ENCODE measurements at places on chromosomes 5 and 9. TPM values are rescaled to one million over a fixed set of nuclear protein-coding genes. Genes with fewer than 3 reads are reported as not detected.

DNA sequence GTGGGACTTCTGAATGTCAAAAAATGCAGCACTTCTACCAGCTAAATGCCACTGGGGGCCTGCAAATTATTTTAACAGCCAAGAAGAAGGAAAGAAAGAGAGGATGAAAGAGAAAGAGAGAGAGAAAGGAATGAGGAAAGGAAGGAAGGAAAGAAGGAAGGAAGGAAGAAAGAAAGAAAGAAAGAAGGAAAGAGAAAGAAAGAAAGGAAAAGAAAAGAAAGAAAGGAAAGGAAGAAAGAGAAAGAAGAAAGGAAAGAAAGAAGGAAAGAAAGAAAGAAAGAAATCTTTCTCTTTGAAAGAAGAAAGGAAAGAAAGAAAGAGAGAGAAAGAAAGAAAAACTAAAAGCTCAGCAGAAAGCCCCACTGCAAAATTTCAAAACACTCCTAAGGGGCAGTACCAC is 69.2 kb upstream of the SV2C start:
- no peak overlapping the region for H3K27ac ChIP-seq
- no peak overlapping the region for H3K4me3 ChIP-seq
- no peaks in the 10 kb centered on the region for H3K4me1 ChIP-seq
- DNase-seq, result no peak

MEIKIN gene
- total RNA-seq, result not detected

ZNF483 gene
- total RNA-seq, result 8.8 TPM

PCDHA1 gene
- not detected for total RNA-seq

DNA sequence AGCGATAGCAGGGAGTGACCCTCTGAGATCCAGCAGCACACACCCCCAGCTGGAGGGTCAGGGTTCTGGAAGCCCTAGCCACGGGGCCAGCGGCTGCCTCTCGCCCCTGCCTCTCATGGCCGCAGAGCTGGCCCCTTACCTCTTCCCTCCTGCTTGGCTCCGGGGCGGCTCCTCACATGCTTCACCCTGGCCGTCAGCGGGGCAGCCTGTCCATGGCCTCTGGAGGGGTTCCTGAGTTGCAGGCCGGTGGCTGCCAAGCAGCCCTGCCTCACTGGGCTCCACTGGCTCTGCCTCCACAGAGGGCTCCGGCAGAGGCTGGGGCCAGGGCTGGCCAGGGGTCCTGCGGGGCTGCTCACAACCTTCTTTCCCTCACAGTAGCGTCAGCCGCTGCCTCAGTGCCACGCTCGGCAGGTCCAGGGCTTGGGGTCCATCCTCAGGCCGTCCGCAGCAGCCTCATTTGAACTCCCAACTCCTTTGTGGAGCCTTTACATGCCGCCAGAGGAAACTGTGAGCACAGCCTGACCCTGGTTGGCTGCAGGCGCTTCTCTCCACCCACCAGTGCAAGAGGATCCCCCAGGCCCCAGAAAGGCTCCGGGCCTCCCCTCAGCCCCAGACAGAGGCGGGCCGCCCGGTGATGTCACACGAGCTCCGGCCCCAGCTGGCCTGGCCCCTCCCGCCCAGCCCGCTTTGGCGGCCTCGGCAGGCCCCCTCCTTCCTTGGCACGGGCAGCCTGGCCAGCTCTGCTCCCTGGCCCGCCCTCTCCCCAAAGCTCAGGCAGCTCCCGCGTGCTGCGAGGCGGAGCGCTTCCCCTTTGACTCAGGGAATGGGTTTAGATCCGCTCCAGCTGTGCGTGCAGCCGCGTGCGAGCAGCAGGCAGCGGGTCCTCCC is at the start of gene ANGPTL2:
TSS of gene ANGPTL2 (minus strand) at position 460 of the 888 bp plus-strand sequence. CDS start 13,904 bp downstream, outside the sequence.
- H3K4me3 ChIP-seq, result peak within 1 kb of the TSS; percentile 52
- no peaks in the 10 kb centered on the region for H3K36me3 ChIP-seq
- H3K4me1 ChIP-seq, result peaks cover 69% of the 10 kb centered on the region
- peak within 1 kb of the TSS; percentile 90 for H3K27ac ChIP-seq
- H3K27me3 ChIP-seq, result no peaks in the 10 kb centered on the region

PCDHGA1 gene
- not detected for total RNA-seq

SPATA31D4 gene
- not detected for total RNA-seq

OSMR gene
- 69.0 TPM for total RNA-seq

DNA sequence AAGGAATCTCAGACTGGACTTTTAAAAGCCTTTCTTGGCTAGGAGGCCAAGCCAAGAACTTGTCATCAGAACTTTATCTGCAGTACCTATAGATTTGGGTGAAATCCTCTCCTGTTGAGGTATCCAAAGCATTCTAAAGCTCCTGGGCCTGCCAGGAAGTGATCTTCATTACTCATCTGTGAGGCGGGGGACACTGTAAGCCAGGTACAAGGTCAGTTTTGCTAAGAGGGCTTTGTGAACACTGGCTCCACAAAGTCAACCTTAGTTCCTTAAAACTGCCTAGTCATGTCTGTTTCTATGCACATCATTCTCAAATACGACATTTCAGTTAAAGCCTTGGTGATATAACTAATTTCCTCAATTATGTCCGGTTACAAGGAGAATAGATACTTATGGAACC is 236.7 kb downstream of the PIK3R1 start:
- peaks cover 29% of the 10 kb centered on the region for H3K4me1 ChIP-seq
- H3K36me3 ChIP-seq, result no peaks in the 10 kb centered on the region
- H3K27me3 ChIP-seq, result no peaks in the 10 kb centered on the region
- no peak for DNase-seq
- no peak overlapping the region for H3K27ac ChIP-seq
- no peak overlapping the region for H3K4me3 ChIP-seq

MRNIP gene
- total RNA-seq, result 53.8 TPM

POLR1E gene
- total RNA-seq, result 12.3 TPM

- no peak for DNase-seq
- peaks cover 1% of the 10 kb centered on the region for H3K4me1 ChIP-seq
- H3K36me3 ChIP-seq, result no peaks in the 10 kb centered on the region
- no peak overlapping the region for H3K4me3 ChIP-seq
- H3K27ac ChIP-seq, result no peak overlapping the region
- no peaks in the 10 kb centered on the region for H3K27me3 ChIP-seq
These were observed 5.9 kb upstream of the ACO1 start for GRCh38 chr9:32378496-32378895.

GRCh38 chr9:132776891-132777290 is 101.2 kb downstream of the AK8 start:
- H3K36me3 ChIP-seq, result no peaks in the 10 kb centered on the region
- H3K4me1 ChIP-seq, result no peaks in the 10 kb centered on the region
- no peaks in the 10 kb centered on the region for H3K27me3 ChIP-seq
- no peak overlapping the region for H3K27ac ChIP-seq

DNA sequence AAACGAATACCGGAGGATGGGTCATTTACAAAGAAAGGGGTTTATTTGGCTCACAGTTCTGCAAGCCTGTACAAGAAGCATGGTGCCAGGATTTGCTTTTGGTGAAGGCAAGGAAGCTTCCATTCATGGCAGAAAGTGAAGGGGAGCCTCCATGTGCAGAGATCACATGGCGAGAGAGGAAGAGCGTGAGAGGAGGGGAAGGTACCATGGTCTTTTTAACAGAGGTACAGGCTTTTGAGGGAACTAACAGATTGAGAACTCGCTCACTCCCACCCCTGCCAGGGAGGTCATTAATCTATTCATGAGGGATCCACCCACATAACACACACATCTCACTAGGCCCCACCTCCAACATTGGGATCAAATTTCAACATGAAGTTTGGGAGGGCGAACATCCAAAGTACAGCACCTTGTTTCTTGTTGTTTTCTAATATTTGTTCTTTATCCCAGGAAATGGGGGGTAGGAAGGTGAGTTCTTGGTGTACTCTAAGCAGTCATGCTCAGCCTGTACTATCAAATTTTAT is 18.5 kb downstream of the TMC1 start:
- H3K4me1 ChIP-seq, result no peaks in the 10 kb centered on the region
- DNase-seq, result no peak
- no peak overlapping the region for H3K27ac ChIP-seq
- no peak overlapping the region for H3K4me3 ChIP-seq

- no peaks in the 10 kb centered on the region for H3K27me3 ChIP-seq
- no peak overlapping the region for H3K4me3 ChIP-seq
- H3K27ac ChIP-seq, result no peak overlapping the region
These were observed 10.3 kb downstream of the CNOT8 start for GRCh38 chr5:154868702-154869101.

DMGDH gene
- 4.2 TPM for total RNA-seq

DNA sequence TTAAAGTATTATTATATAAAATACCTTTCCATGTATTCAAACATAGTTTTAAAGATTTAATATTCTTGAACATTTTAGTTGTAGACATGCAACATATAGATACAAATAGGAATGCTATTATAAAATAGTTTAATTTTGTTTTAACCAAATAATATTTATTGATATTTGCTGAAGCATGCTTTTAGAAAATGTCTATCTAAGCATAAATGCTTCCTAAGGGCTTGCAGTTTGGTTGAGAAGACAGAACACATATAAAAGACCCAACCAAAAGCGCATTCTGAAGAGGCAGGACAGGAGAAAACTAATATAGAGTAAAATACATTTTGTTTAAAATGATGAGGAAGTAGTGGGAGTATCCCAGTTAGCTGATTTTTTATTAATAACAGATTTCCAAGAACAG is 181.5 kb upstream of the ISL1 start:
- H3K27ac ChIP-seq, result no peak overlapping the region
- no peak for DNase-seq
- no peaks in the 10 kb centered on the region for H3K4me1 ChIP-seq

- peaks cover 10% of the 10 kb centered on the region for H3K4me1 ChIP-seq
- H3K4me3 ChIP-seq, result no peak overlapping the region
- DNase-seq, result no peak
- peaks cover 9% of the 10 kb centered on the region for H3K36me3 ChIP-seq
- H3K27ac ChIP-seq, result peak overlapping the region; percentile 62
- H3K27me3 ChIP-seq, result no peaks in the 10 kb centered on the region
These were observed 10.0 kb downstream of the HBEGF start for GRCh38 chr5:140336388-140336787.

FGF18 gene
- total RNA-seq, result 1.7 TPM

GRCh38 chr5:5318426-5319190 is 103.9 kb upstream of the ICE1 start:
- H3K4me1 ChIP-seq, result no peaks in the 10 kb centered on the region
- no peaks in the 10 kb centered on the region for H3K27me3 ChIP-seq
- H3K36me3 ChIP-seq, result no peaks in the 10 kb centered on the region
- no peak overlapping the region for H3K4me3 ChIP-seq
- H3K27ac ChIP-seq, result no peak overlapping the region
- no peak for DNase-seq

DNA sequence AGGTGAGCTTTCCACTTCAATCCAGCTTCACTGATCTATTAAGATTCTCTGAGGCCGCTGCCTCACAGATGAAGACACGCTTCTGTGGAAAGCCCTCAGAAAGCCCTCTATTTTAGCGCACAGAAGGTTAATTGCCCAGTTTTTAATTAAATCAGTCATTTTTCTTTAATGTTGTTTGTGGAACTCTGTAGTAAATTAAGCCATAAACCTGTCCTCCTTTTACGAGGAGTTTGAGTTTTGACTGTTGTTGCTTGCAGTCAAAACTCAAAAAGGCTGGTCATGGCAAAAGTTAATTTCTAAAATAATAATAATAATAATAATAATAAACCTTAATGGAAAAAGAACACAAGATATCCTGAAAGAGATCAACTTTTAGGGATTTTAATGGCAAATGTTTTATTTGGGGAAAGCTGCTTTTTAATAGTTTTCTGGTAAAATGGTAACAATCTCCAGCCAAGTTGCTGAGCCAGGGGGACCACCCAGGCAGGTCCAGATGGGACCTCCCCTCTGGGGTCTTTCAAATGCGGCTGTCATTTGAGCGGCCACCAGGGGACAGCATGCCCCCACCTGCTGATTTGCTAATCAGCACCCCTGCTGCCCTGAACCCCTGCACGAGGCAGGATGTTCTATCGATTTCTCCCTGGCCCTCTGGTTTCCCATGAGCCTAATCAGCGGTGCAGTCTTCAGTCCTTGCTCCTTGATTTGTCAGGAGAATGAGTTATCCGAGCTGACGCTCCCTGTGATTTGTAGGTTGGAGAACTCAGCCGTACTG is 247.2 kb downstream of the FSTL4 start:
- H3K4me3 ChIP-seq, result no peak overlapping the region
- no peaks in the 10 kb centered on the region for H3K36me3 ChIP-seq
- no peak for DNase-seq

DNA sequence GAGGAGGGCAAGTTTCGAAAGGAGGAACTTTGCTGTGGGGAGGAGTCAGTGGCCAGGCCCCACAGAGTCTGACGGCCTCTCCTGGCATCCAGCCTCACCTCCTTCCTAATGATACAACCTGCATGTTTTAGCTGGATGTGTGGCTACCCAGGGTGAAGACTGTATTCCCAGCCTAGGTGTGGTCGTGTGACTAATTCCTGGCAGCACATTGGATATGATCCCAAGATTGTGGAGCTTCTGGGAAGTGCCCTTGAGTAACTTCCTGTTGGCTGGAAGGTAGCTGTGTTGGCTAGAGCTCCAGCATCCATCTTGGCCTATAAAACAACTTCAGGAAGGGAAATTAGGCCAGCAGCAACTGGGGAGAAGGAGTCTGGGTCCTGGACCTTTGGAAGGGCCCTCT is 19.0 kb upstream of the LPCAT1 start:
- H3K36me3 ChIP-seq, result no peaks in the 10 kb centered on the region
- H3K27me3 ChIP-seq, result no peaks in the 10 kb centered on the region
- no peak overlapping the region for H3K27ac ChIP-seq
- H3K4me3 ChIP-seq, result no peak overlapping the region

DNA sequence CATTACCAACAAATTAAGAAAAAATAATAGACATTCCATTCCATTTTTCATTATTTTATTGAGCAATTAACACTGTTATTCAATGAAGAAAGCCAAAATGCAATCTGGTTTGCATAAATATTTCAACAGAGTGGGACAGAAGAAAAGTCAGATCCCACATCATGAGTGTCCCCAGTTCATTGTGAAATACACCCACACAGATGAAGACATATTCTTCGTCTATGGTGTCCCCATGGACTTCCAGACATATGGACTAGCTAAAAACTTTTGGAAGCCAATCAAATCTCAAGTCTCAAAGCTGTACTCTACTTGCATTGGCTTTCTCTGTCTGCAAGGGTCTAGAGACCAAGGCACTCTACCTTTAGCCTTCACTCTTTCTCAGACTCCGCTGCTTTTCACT is 194.3 kb downstream of the SEMA5A start:
- H3K27ac ChIP-seq, result no peak overlapping the region
- no peak overlapping the region for H3K4me3 ChIP-seq
- peaks cover 13% of the 10 kb centered on the region for H3K4me1 ChIP-seq
- H3K27me3 ChIP-seq, result no peaks in the 10 kb centered on the region

DNA sequence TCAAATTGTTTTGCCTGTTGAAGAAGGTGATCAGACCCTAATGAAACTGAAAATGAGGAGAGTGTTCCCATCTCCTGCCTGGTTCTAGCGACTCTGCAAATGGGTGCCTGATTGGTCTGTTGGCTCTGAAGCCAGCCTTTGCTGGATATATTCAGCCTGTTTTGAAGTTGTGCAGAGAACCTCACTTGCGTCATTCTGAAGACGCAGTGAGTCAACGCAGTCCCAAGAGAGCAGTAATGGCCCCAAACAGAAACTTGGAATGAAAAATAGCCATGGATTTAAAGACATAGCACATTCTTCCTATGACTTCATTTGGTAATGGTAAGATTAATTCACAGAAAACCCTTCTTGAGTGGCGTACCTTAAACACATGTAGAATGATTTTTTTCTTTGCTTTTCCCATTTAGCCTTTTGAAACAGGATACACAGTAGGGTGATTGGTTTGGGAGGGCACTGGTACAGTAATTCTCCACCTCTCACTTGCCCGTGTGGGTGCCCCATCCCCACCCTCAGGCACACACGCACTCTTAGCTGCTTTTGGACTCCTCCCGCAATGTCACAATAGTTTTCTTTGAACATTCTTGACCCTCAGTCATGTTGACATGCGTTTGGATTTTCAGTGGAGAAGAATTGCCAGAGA is 54.1 kb upstream of the ABL1 start:
- H3K36me3 ChIP-seq, result no peaks in the 10 kb centered on the region
- DNase-seq, result no peak
- peak overlapping the region; percentile 91 for H3K27ac ChIP-seq
- H3K27me3 ChIP-seq, result no peaks in the 10 kb centered on the region

Measured in vagina (tissue), 2 donors.